ENCODE measurements at places on chromosomes 4 and X.

DNA sequence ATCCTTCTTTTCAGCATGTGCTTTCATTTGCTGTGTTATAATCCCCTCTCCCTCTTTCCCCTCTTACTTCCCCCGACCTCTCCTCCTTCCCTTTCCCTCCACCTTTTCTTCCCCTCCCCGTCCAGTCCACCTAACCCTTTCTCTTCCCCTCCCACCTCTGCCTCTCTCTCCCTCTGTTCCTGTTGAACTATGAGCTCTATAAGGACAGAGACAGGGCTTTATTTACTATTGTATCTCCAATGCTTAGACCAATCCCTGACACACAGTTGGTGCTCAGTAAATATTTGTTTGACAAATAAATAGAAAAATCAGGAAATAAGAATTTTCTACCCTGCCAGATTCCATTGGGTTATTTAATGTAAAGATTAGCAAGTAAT, 60.8 kb downstream of the EGF start:
- no peak for DNase-seq

DNA sequence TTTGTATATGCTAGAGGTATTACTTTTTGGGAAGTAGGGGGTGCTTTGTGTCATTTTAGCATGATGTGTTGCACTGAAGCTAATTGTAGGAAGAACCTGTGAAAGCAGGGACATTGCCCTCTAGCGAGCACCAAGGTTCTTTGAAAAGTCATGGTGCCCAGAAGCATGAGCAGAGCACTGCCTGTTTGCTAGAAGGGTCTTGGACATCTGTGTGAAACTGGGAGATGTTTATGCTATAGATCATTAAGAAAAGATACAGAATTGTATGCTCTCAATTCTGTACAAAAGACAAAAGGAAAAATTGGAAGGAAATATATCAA, 14.7 kb downstream of the GRPR start:
- no peak for DNase-seq

DNA sequence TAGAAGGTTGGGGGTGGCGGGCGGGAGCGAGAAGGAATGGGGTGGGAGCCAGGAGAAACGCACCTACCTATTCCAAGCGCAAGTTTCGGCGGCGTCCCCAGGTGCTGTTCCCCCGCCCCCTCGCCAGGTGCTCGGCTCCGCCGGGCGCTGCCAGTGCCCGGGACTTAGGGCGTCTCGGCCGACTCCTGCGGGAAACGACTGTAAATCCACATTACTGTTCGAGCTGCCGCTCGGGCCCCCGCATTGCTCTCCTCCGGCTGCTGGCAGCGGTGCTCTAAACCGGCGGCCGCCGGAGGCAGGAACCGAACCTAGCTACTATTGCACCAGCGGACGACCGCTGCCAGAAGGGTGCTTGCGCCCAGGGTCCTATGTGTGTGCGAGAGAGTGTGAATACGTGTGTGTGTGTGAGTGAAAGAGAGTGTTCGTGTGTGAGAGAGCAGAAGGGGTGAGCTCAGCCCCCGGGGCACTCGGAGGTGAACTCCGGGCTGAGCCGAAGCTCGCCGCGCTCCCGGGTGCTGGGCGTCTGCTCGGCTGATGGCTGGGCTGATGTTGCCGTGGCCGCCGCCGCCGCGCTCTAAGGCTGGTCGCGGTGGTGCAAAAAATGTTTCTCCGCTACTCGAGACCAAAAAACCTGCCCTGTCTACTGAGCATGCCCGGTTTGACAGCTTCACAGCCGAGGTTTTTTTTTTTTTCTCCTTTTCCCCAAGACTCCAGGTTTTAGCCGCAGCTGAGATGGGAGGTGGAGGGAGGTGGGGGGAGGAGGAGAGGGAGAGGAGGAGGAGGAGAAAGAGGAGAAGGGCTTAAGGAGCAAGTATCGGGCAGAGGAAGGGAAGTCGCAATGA, 115.7 kb upstream of the TEX13C start:
- DNase-seq = no peak

GRCh38 chr4:111230265-111230664, 607.4 kb upstream of the PITX2 start:
- no peak for DNase-seq

DNA sequence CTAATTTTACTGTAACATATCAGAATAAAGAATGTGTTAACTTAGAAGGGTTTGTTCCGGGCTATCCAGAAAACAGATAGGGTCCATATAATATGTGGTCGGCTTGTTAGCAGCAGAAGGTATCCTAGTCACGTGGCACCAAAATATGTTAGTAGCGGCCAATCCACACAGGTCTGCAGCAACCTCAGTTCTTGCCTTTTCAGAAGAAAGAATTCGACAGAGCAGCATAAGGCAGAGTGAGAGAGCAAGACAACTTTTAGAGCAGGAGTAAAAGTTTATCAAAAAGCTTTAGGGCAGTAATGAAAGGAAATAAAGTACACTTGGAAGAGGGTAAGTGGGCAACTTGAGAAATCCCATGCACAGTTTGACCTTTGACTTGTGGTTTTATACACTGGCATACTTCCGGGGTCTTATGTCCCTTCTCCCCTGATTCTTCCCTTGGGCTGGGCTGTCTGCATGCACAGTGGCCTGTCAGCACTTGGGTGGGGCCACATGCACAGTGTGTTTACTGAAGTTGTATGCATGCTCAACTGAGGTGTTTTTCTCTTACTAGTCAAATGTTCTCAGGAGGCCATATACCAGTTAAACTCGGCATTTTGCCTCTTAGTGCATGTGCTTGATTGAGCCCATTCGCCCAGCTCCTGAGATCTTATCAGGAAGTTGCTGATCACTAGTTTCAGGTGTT, 37.0 kb upstream of the ABCG2 start:
- no peak for DNase-seq

DNA sequence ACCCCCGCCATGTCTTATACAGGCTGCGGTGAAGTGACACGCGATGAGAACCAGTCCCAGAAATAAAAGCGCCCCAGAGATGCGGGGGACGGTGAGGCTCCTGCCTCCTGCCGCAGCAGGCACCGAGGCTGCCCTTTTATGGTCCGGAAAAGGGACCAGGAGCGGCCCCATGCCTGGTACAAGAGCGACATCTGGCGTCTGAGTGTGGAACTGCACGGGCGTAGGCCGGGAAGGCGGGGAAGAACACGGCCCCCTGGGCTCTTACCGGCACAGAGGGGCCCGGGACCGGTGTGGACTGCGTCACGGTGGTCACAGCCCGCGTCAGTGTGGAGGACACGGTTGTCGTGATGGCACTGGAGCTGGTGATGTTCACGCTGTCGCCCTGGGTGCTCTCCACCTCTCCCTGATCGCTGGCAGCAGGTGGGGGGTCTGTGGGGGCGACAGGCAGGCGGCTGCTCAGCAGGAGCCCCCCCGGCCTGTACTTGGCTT, 8.9 kb upstream of the RENBP start:
- DNase-seq = peak; percentile 63

GRCh38 chr4:108831886-108832285, 69.0 kb upstream of the ETNPPL start:
- no peak for DNase-seq

DNA sequence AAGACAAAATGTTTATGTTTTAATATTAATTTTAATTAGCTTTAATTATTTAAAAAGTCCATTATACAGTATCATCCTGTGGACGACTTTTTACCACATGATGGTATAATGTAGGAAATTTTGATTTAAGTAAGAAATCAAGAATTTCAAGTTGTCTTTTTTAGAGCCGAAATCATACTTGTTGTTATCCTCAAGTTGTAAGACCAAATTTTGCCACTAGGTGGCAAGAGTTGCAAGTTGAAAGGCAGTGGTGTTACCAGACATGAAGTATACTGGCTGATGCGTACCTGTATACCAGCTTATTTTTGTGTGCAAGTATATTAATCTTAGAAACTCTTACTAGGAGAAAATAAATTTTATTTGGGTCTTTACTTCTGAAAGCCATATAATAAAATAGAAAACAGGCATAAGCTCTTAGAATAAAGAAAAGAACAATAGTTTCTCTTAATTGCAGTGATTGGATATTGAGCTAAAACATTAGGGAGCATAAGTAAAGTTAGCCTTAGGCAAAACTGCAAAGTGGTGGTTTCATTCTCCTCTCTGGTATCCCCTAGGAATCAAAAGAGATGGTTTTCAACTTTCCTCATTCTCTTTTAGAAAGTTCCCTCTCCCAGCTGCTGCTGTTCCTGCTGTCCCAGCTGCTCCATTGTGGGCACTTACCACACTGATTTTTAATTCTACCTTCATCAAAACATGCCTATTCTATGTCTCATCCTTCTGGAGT, 118.0 kb upstream of the WDFY3 start:
- no peak for DNase-seq

GRCh38 chr4:55083735-55084134, 41.7 kb downstream of the KDR start:
- DNase-seq = no peak

GRCh38 chr4:80015407-80016189, 57.4 kb downstream of the ANTXR2 start:
- no peak for DNase-seq

- DNase-seq = no peak
Observed at GRCh38 chrX:149433451-149433850, 71.7 kb downstream of the IDS start.

- no peak for DNase-seq
Observed at GRCh38 chr4:47692691-47693090, 145.2 kb downstream of the CORIN start.

GRCh38 chr4:181312066-181312465, 931.1 kb upstream of the TENM3 start:
- DNase-seq = no peak

- no peak for DNase-seq
Observed at GRCh38 chrX:39975101-39975925, 122.4 kb downstream of the BCOR start.

DNA sequence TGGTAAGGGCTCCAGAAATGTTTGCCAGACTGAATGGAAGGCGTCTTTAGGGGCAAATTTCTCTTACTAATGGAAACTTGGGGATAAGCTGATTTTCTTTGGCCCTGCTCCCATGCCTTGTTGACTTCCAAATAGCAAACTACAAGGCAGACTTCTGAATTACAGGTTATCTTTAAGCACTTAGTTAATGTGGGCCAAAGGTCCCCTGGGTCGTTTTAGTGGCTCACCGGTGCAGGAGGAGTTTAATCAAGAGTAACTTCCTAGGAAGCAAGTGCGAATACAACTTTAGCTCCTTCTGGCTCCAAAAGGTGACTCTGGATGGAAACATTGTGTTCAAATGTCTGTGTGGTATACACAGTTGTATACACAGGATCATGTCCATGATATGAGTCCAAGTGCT, 323.6 kb downstream of the SLITRK2 start:
- no peak for DNase-seq

DNA sequence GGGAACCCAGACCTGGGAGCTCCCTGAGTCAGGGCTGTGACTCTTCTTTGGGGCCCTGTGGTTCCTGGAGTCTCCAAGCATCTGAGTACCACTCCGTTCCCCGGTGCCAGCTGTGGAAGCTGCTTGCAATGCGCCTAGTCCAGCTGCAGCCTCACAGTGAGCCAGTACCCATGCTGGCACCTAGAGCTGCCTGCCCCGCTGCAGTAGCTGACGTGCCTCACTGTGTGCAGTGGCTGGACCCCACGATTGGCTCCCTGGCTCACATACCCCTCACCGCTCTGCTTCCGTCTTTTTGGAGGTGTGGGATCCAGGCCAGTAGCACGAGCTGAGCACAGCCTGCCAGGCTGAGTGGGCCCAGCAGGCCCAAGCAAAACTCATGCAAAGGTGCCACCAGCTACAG, 32.1 kb upstream of the PAGE1 start:
- DNase-seq = no peak

DNA sequence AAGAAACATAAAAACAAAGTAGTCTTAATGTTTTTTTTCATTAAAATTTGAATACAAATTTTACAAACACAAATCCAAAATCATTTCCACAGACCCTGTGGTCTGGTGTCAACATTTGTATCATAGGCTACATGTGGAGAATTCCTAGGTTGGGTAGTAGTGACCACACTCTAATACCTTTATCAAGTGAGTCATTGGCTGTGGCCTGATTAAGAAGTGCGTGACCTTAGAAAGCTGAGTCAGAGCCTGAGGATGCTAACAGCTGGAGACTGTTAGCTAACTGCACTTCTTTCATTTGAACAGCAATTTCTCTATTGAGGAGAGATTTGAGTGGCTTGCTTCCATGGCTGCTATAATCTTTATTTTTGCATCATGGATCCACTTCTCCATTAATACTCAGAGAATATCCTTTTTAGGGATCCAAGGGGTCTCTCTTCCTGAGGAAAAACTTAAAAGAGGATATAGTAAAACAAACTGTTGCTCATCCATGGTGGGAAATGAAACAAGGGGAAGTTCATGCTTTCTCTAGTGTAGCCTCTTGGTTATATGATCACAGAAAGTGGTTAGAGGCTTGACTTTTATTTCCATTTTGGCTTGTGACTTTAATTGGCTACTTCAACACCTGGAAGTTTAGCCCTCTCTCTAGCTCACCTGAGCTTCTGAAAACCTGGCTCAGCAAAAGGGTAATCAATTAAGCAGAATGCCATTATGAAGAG, 335.8 kb downstream of the PABPC4L start:
- DNase-seq = no peak

GRCh38 chrX:129731228-129731627, 7.6 kb upstream of the XPNPEP2 start:
- DNase-seq = no peak

DNA sequence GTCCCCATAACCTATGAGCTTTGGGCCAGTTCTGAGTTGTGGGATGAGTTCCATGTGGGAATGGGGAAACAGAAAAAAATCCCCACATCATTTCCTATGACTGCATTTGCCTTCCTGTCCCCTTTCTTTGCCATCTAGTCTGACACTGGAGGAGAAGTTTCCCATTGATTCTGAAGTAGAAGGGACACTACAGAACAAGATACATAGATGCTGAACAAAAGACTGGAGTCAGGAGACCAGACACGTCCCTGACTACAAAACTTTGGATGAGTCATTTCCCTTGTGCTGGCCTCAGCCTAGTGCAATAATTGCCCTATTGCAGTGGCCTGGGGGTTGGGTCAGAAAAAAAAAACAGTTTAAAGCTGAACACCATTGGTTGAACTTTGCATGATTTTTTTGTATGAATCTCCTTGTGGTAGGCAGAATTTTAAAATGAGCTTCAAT, 22.1 kb downstream of the BEX3 start:
- no peak for DNase-seq

GRCh38 chr4:26899991-26900390, 39.4 kb downstream of the STIM2 start:
- no peak for DNase-seq

DNA sequence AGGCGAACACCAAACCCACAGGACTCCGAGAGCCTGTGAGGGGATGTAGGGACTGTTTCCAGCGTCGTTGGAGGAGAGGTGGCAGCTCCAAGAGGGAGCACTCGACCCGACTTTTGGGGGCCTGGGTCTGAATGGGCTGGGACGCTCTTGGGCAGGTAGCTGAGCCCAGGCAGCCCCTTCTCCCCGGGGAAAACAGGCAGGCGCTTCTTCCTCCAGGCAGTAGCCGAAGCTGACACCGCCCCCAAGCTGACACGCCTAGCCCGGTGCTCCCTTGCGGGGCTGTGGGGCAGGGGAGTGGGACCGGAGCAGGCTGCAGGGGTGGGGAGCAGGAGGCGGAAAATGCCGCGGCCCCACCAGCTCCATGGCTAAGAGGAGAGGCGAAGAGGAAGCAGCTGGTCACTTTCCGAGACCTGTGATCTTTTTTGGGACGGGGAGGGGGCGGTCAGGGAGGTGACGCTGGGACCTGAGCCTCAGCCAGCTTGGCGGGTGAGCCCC, 4.2 kb downstream of the NKX1-1 start:
- DNase-seq = no peak

- no peak for DNase-seq
Observed at GRCh38 chr4:2828758-2829181, 14.9 kb upstream of the ADD1 start.

GRCh38 chr4:6710996-6711395, 1.3 kb upstream of the MRFAP1L1 start:
- DNase-seq = no peak

GRCh38 chr4:47010347-47010911, 17.0 kb upstream of the GABRA4 start:
- DNase-seq = no peak

- DNase-seq = no peak
Observed at GRCh38 chrX:36978886-36979285, 29.3 kb upstream of the FAM47C start.

All from activated CD4-positive, alpha-beta T cell treated with anti-CD3 and anti-CD28 coated beads for 1 hour (primary cell).